Hematopoietic multipotent progenitor cell treated with erythropoietin and hydrocortisone succinate and interleukin-3 and kit ligand, for 6 days (in vitro differentiated cells): ENCODE measurements at places on chromosomes 6 and 20.

GRCh38 chr6:43171707-43172103 is 636 bp downstream of the SRF start:
- no peak for DNase-seq

GRCh38 chr20:24451428-24451827 is 18.0 kb upstream of the SYNDIG1 start:
- no peak for DNase-seq

DNA sequence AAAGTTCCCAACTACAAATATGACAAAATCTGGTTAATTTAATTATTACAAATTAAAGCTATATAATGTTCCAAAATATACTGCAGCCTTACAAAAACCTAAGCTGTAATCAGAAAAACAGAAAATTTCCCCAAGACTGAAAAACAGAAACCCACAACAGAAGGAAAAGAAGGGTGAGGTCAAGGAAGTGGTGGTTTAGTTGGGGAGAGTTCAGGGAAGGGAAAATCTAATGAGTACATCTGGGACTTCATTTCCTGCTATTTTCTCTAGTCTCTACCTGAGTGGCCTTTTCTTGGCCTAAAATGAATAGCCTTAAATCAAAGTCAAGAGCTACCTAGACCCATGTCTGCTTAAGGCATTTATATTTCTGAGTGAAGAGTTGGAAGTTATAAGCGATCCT is 66.2 kb upstream of the BEND6 start:
- no peak for DNase-seq

DNA sequence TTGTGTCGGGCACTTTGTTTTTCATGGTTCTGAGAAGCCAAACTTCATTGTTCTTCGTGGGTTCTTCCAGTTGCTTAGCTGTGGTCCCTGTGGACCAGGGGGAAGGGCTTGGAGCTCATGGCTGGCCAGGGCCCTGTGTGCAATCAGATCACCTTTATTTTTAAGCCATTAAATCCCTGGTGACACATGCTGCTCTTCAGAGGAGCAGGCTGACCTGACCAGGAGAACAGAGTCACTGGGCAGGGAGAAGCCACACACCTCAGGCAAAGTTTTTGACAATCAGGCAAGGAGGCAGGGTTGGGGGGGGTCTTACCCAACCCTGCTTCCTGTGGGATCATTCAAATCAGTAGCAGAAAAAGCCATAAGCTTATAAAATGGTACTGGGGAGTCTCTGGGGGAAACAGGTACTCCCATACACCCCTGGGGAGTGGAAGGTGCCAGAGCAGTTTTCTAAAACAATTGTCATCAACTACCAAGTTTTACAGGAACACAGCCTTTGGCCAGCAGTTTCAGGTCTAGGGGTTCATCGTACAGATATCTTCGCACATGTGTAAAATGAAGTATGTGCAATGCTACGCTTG is 37.0 kb upstream of the PREX1 start:
- DNase-seq: no peak

DNA sequence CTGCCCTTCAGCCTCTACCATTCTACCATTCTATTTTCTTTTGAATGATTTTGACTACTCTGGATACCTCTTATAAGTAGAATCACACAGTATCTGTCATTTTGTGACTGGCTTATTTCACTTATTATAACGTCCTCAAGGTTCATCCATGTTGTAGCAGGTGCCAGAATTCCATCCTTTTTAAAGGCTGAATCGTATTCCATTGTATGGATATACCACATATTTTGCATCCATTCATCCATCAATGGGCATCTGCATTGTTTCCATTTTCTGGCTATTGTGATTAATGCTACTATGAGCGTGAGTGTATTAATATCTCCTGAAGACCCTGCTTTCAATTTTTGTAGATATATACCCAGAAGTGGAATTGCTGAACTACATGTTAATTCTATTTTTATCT is 105.5 kb downstream of the SYNE1 start:
- no peak for DNase-seq

DNA sequence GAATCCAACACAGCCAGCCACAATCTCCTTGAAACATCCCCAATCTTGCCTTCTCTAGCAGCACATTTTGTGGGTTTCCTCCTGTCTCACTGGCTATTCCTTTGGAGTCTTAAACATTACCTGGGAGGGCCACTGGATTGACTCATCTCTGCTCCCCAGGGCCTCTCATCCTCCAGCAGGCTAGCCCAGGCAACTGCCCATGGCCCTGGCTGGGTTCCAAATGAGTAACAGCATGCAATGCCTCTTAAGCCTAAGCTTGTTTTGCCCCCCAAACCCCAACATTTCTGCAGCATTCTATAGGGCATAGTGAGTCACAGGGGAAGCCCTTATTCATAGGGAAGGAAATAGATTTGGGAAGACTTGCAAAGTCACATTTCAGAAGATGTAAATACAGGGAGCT is 204.9 kb downstream of the FOXA2 start:
- DNase-seq: no peak

GRCh38 chr20:13831476-13831875 is 46.6 kb downstream of the NDUFAF5 start:
- DNase-seq: no peak

DNA sequence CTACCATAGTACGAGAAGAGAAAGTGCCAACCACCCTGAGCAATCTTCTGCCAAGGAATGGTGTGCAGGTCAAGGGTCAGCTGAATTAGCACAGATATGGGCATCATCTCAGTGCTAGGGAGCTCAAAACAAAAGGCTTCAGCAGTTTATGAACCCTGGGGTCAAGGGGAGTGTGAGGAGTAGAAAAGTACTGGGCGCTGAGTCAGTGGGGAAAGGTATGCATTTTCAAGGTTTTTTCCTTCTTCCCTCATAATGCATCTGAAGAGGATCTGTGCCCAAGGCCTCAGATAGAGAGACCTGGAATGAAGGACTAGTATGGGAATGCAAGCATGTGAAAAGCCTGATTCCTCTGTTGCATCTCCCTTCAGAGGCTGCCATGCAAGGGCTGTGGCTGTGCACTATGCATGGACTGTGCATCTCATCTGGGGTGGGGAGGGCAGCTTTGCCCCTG is 81.7 kb downstream of the PERP start:
- no peak for DNase-seq

- DNase-seq: no peak
These were observed 661.3 kb downstream of the CD109 start for GRCh38 chr6:74357321-74357720.

- no peak for DNase-seq
These were observed 159.8 kb downstream of the RCAN2 start for GRCh38 chr6:46331461-46331860.

GRCh38 chr6:166836785-166837718 is 119.3 kb downstream of the RNASET2 start:
- no peak for DNase-seq

GRCh38 chr6:22062807-22063408 is 233.9 kb downstream of the PRL start:
- peak; percentile 47 for DNase-seq

DNA sequence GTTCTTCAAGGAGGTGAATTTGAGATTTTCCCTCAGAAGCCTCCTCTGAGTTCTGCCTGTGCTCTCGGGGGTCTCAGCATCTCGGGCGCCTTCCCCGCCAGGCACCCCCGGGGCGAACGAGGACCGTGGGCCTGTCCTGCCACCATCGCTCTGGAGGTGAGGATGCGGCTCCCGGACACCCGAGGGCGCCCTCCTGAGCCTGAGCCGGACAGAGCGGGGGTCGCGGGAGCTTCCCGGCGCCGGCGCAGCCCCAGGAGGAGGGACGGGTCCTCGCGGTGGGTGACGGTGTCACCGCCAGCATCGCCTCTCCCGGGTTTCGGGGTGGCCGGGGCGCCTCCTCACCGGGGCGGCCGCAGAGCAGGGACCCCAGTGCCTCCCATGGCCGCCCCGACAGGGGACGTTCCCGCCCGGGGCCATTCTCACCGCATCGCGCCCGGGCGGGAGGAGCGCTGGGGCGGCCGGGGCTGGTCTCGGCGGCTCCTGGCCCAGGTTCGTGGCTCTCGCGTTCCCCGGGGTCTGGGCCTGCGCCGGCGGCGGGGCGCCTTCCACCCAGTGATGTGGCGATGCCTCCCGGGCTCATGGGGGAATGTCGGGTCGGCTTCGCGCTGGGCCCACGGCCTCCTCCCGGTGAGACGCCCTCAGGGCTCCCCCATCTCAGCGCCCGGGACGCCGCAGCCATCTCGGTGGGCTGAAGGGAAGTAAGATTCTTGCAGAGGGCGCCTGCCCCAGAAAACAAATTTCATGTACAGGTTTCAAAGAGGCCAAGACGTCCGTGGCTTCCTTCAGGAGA is 210.5 kb downstream of the ERMARD start:
- DNase-seq: peak; percentile 17

- DNase-seq: peak; percentile 68
These were observed 311.7 kb upstream of the PLCB4 start for GRCh38 chr20:8757146-8757545.

DNA sequence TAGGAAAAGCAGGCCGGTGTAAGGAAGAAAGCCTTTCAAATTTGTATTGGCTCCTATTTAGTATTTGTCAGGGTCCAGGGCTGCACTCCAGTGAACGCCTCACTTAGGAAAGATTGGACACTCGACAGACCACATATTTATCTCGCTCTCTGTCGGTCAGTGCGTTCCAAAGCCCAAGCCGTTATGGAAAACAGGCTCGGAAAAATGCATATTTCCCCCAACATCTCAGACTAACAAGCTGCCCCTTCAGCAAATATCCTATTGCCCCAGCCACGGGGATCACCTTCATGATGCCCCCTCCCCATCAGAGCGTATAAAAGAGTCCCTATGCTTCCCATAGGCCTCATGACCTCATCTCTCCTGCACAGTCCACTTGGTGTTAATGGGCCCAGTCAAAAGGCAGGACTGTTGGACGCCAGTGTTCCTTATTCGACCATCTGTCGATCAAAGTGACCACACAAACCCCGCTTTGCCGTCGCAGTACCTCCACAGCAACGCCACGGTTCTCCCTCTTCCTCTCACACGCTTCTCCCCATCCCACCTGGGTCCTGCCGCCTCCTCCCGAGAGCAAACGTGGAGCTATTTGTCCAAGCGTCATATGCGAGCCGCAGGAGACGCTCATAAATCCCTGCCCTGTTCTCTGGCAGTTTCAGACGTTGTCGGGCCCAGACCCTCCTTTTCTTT is 63.3 kb downstream of the NPEPL1 start:
- no peak for DNase-seq

- no peak for DNase-seq
These were observed 5.4 kb upstream of the C20orf204 start for GRCh38 chr20:64030371-64031134.

GRCh38 chr6:159988983-159989454 is 20.1 kb downstream of the IGF2R start:
- peak; percentile 65 for DNase-seq

DNA sequence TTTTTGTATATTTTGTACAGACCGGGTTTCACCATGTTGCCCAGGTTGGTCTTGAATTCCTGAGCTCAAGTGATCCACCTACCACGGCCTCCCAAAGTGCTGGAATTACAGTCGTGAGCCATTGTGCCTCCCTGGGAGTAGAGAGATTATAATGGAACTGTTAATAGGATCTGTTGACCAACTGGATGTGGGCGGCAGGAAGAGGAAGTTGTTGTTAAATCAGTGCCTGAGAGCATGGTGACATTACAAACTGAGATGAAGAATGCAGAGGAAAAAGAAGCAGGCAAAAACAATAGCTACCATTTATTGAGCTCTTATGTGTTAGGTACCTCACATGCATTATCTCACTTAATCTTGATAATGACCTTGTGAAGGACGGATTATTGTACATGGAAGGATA is 9.2 kb upstream of the L3MBTL3 start:
- DNase-seq: no peak

GRCh38 chr20:53708129-53708968 is 114.7 kb upstream of the ZNF217 start:
- peak; percentile 45 for DNase-seq

- DNase-seq: no peak
These were observed 46.1 kb upstream of the PSMF1 start for GRCh38 chr20:1072258-1072657.

- no peak for DNase-seq
These were observed 372.6 kb downstream of the UTRN start for GRCh38 chr6:144657691-144658090.

DNA sequence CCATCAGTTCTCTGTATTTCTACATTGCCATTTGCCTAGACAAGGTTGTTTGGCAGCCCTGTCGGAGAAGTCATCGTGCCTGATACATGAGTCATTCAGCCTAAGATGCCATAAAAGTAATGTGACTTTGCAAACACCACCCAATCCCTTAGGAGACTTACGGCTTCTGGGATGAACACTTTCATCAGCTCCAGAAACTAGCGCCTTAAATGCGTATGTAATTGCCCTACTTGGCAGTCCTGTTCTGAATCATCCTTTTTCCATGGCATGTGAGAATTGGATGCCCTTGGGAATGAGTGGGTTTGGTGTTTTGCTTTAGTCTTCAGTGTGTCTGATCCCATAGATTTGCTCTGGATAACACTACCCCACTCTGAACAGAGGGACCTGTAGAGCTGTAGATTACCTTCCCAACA is 158.5 kb downstream of the SASH1 start:
- DNase-seq: no peak

DNA sequence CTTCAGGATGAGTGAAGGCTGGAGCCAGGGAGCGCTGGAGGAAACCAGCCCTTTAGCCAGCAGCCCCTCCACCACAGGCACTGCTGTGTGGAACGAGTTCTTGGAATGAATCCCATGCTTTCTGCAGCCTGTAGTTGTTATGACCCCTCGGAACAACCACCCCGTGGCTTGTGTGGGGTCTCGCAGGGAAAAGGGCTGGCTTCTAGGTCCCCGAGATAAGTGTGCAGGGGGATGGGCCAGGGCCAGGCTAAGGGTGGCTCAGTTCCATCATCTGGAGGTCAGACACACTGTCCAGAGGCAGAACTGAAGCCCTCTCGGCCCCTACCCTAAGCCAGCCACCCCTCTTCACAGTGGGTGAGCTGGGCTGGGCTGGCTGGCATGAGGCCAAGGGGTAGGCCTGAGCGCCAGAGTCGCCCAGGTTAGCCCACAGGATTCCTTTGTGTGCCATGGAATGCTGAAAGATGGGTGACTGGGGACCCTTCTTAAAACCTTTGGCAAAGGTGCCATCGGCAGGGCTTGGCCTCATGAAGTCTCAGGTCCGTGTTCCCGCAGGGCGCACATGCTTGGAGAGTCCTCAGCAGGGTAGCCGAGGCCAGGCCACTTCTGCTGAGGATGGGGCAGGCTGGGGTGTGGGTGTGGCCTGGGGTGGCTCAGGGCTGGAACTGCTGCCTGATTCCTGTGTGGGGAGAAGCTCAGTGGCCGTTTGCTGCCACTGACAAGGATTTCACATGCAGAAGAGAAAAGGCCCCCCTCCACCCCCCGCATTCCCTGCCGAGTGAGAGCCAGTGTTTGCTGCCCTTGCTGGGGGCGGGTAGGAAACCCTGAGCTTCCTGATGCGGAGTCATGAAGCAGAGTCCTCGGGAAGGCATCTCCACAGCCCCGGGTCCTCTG is 24.6 kb downstream of the SPATA2 start:
- DNase-seq: no peak

GRCh38 chr6:12293235-12293930 is 3.2 kb downstream of the EDN1 start:
- DNase-seq: no peak

DNA sequence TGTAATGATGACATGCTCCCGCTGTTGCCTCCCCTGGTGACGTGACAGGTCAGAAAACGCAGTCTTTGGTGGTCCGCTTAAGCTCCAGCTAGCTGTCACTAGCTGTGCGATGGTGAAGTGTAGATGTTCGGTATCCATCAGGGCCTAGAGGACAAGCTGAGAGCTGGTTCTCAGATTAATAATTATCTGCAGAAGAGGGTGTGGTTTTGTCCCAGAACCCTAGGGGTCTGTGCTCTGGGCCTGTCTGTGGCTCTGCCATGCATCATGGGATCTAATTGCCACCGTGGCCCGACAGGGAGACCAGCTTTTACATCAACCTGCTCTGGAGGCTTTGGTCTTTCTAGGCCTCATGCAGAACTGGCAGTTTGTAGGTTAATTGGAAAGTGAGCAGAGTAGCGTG is 34.1 kb downstream of the ERMARD start:
- DNase-seq: no peak
